ENCODE measurements at places on chromosomes 1 and 21.

- no peak for DNase-seq
Observed at GRCh38 chr1:107048241-107048640, 8.2 kb upstream of the PRMT6 start.

- DNase-seq: no peak
Observed at GRCh38 chr1:92310185-92310597, 11.3 kb downstream of the RPAP2 start.

DNA sequence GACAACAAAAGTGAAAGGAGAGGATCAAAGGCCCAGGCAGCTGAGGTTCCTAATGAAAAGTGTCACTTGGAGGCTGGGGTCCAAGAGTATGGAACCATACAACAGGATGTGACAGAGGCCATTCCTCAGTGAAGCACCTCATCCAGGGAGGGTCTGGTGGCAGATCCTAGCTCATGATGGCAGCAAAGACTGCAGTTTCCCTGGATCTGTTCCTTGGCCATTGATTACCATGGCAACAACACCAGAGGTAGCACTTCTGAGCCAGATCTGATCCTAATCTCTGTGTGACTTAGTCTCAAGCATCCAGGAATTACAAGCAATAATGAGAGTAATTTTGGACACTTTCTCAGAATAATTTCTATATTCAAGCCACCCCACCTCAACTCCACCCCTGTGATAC lies 12.9 kb downstream of the FAM177B start:
- no peak for DNase-seq

DNA sequence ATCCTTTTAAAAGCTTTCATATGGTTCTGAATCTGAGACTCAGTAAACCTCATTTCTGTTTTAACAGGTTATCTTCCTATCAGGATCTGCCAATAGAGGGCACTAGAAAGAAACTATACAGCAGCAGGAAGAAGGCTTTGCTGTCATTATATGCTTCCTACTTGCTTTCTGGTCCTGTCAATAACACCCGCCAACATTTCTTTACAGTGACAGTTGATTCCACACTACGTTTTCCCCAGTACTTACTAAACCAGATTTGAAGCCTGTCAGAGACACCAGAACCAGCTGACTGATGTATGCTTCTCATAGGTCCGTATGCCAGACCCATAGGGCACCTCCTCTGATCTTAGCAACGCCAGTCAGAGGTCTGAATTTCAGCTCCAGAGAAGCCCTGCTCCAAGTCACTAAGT lies 341.0 kb upstream of the NEGR1 start:
- peak; percentile 12 for DNase-seq

GRCh38 chr1:17612831-17613230 lies 73.3 kb downstream of the ARHGEF10L start:
- no peak for DNase-seq

DNA sequence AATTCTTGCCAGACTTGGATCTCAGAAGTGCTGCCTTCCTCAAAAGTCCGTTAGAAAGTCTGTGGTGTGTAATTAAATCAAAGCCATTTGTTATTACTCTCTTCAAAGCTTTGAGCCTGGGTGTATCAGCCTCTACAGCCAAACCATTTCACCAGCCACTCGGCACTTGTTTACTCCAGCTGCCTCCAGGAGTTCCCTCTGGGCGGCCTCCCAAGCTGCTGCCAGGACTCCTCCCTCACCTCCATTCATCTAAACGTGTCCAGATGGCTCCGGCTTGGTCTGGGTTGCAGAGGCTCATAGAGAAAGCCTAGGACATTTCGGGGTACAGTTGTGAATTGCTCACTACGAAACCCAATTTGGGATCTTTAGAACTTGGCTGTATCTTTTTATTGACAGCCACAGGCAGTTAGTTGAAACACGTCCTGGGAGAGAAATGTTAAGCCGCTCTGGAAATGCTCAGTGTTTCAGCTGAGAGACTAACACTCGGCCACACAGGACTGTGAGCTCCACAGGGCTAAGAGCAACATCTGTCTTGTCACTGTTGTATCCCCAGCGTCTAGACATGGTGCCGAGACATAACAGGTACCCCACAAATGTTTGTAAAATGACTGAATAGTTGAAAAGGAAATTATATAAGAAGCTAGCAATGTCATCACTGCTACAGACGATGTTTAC lies 116.9 kb upstream of the NGF start:
- DNase-seq: no peak

- no peak for DNase-seq
Observed at GRCh38 chr1:93659822-93660503, 21.7 kb downstream of the BCAR3 start.

GRCh38 chr1:201791051-201791778 lies 37.7 kb upstream of the IPO9 start:
- DNase-seq: no peak

- no peak for DNase-seq
Observed at GRCh38 chr1:230517786-230518185, 91.7 kb upstream of the PGBD5 start.

DNA sequence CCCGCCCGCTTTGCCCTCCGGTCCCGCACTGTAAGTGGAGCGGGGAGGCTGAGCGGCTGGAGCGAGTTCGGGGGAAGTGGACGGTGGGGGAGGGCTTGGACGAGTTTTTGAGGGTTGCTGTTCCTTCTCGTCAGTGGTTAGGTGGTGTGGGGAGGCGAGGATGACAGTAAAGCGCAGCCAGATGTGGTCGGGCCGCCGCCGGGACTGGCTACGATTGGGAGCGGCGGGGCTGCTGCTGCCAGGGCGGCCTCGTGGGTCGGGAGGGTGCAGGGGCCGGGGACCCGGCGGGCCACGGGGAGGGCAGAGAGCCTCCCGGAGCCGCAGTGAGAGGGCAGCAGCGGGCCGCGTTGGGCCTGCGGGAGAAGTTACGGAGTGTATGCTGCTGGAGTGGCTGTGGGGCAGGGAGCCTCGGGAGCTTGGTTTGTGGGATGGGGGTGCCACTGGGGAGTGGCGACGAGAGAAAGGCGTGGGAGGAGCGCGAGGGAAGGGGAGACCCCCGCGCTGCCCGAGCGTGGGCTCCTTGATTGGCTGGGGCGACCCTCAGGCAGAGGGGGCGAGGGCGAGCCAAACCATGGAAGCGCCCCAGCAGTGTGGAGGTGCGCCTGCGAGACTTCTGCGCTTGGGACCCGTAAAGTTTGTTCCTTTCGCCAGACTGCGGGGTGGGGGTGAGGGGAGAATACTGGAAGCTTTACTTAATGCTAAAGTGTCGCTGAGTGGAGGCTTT lies 2.1 kb downstream of the ADGRL2 start:
- DNase-seq: no peak

DNA sequence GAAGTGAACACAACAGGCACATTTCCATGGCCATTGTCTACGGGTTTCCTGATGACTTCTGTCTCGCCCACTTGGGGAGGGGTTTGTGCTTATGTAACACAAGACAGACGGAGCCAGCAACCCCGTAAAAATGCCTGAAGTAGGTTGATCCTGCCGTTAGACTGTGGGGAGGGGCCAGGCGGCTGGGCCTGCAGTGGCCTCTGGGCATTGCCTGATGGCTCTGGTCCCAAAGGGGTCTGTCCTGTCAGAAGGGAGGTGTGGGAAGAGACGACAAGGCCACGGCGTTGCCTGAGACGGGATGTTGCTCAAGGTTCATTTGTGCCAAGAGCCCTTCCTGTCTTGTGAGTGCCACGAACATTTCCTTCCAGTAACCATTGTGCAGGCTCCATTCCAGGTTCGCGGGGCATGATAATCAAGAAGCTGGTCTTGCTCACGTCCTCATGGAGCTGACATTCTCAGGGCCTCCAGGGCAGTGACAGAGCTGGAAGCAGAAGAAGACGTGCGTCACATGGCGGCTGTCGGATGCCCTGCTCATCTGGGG lies 44.7 kb downstream of the ABCG1 start:
- no peak for DNase-seq

DNA sequence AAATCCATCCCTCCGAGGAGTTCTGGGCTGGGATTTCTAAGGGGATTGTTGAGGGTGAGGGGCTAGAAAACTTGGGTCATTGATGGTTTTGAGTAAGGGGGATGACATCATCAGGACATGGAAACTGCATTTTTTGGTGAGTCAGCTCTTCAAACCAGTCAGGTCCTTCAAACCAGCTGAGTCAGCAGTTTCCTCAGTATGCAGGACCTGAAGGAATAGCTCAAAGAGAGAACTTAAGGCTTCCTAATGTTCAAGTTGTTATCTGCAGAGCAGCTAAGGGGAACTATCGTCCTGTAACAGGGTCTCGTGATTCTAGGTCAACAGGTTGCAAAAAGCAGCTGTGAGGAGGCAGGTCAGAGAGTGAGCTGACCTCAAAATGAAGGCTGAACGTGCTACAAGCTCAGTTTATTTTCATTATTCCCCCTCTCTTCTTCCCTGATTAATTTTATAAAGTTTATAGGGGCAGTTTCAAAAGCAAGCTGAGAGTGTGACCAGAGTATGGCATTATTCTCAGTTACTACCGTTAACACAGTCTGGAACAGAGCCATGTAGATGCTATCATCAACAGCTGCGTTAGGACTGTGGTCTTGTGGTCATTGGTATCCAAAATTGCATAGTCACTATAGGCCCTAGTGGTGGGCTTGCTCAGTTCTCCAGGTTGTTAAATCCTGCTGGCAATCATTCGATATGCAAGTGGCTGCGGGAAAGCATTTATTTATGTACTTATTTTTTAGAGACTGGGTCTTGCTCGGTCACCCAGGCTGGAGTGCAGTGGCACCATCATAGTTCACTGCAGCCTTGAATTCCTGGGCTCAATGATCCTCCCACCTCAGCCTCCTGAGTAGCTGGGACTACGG lies 10.7 kb upstream of the SDC3 start:
- no peak for DNase-seq

DNA sequence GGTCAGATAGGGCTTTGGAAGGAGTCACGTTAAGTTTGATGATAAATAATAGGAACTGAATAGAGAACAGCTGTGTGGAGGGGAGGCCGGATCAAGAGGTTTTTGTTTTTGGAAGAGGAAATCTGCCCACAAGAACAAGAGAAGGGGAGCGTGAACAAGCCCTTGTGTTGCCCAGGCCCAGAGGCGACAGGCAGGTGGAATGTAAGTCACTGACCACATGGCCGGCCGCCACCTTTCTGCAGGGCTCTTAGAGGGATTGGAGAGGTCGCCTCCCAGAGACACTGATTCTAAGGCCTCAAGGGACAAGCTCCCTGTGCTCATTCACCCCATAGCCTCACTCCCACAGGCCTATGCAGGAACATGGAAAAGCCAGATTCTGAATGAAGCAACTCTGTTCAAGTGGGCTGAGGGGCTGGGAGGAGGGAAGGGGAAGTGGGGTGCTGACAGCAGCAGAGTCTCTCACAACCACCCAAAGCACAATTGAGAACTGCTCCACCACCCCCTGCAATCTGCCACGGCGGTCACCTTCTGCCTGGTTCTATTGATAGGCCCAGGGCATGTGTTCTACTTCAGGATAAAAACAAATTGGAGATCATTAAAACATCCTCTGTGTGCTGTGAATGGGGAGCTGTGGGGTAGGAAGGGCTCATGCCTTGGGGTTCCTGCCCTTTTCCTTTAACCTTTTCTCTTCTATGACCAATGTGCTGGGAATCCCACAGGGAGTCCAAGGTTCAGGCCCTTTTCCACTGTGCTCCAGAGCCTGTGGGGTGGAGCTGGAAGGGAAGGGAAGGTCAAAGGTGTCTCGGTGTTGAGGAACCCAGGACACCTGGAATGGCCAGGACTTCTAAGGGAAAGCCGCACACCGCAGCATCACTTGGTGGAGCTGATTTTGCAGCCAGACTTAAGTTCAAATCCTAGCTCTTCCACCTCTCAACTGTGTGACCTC lies 63.3 kb upstream of the PARP1 start:
- no peak for DNase-seq

DNA sequence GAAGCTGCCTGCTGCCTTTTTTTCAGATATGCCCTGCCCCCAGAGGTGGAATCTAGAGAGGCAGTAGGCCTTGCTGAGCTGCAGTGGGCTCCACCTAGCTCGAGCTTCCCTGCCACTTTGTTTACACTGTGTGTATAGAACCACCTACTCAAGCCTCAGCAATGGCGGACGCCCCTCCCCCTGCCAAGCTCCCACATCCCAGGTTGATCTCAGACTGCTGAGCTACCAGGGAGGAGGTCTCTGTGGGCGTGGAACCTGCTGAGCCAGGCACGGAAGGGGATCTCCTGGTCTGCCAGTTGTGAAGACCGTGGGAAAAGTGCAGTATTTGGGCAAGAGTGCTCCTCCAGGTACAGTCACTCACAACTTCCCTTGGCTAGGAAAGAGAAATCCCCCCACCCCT lies 65.1 kb downstream of the MSH4 start:
- no peak for DNase-seq

GRCh38 chr1:10473145-10473765 lies 926 bp upstream of the DFFA start:
- no peak for DNase-seq

- DNase-seq: no peak
Observed at GRCh38 chr1:11657654-11658053, 3.0 kb downstream of the FBXO44 start.

DNA sequence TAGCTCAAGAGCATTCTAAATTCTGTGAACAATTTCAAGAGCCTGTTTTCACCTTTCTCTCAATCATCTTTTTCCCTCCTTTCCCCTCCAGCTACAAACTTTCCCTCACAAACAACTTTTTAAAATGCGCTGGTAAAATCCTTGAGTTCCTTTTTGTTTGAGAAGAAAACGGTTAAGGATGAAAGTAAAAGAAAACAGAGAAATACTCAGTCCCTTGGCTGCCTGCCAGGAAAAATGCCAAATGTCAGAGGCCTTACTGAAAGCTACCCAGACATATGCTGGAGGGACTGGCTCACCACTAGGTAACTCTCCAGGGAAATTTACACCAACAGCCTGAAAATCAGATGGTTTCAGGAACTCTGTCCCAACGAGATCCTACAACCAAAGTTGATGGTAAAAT lies 11.0 kb upstream of the SERBP1 start:
- DNase-seq: no peak

GRCh38 chr1:95953015-95953414 lies 719.0 kb downstream of the RWDD3 start:
- DNase-seq: peak; percentile 23

DNA sequence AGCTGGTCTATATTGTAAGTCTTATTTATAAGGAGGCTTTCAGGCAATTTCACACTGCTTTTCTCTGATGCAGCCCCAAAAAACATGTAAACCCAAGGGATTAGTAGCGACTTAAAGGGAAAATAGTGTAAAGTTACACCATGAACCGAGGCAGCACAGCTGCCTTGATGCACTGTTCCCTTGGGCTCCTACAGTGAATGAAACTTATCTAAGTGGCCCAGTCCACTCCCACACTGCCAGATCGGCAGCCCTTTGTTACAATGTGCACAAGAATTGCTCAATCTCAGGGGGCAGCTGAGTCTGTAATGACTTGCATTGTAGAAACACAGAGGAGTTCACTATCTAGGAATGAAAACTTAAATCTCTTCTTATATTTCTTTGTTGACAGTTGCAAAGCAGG lies 120.8 kb upstream of the ADGRL2 start:
- no peak for DNase-seq

GRCh38 chr1:147897789-147898188 lies 4.8 kb upstream of the GJA8 start:
- DNase-seq: no peak

- no peak for DNase-seq
Observed at GRCh38 chr1:179142889-179143299, 61.0 kb downstream of the TOR3A start.

GRCh38 chr21:31731056-31731856 lies 662 bp downstream of the SCAF4 start:
- DNase-seq: no peak
